Naive B cell (primary cell): ENCODE measurements at places on chromosomes 12 and 14.

DNA sequence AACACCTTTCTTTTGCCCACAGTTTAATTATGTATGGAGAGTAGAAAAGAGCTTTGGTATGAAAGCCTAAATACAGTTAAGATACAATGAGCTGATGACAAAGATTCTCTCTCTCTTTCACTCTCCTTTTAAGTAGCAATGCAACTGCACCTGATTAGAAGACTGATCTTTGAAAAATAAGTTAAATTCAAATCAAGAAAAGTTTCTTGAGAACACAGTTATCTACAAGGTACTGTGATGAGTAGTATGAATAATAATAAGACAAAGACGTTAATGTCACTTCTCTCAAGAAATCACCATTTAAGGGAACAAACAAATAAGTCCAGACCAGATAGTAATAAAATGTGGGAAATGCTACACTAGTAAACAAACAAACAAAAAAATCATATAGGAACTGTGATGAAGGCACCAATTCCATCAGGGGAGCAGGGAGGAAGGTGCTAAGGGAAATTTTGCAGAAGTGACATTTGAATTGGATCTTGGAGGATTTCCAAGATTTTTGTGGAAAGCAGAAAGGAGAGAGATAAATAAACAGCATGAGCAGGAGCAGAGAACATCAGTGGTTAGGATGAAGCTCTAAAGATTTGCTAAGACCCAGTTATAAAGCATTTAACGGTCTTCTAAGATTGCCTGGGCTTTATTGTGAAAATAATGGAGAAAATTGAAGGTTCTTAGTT is 65.2 kb upstream of the STK38L start:
- DNase-seq: no peak

GRCh38 chr14:66365388-66365787 is 120.8 kb upstream of the CCDC196 start:
- no peak for DNase-seq

DNA sequence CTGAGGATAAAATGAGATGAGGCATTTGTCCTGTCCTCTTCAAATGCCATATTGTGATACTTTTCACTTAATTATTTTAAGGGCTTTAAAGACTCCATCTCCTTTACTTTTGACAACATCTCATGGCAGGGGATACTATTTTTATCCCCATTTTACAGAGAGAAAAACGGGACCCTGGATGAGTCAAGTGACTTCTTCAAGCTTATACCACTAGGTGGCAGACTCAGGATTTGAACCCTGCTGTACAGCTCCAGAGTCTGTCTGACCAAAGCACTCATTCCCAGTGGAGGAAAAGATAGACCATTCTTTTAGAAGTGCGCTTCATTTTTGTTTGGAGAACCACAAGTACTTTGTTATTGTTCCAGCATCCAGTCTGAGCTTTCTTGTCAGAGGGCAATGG is 1.7 kb upstream of the SMOC1 start:
- no peak for DNase-seq

DNA sequence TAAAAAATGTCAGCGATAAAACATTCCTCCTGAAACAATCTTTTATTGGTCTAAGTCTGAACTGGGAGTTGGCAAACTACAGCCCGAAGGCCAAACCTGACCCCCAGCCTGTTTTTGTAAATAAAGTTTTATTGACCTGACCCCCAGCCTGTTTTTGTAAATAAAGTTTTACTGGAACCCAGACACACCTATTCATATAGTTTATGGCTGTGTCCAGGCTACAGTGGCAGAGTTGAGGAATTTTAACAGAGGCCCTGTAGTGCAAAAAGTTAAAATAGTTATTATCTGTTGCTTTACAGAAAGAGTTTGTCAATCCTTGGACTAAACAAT is 12.1 kb upstream of the SCARB1 start:
- DNase-seq: no peak

DNA sequence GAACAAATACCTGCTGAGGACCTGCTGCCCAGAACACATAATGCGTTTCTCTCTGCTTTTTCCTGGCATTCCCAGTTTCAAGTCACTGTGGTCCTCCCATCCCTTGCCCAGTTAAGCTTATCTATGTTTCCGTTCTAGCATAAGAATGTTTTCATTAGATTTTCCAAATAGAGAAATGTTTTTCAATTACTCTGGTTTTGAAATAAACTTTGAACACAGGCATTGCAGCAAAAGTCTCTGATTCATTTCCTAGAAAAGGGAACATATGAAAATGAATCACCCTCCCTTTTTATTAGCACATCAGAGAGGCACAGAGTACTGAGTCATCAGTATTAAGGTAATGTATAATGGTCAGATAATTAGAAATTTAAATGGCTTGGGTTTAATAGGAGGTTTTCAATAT is 201.1 kb upstream of the TMEM260 start:
- DNase-seq: no peak

DNA sequence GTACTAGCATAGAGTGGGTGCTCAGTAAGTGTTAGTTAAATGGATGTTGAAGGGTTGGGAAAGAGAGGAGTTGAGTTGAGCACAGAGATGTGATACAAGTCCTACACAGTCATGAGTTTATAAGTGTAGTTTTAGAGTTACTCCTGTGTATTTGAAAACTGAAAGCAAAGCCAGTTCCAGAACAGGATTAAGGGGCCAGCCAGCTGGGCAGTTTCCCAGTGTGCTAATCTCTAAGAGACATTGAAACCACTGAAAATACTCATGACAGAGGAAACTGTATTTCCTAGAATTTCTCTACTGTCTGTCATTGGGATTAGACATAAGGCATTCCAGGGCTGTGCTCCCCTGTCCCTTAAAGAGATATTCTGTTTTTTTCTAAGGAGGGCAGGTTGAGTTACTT is 101.0 kb downstream of the DERA start:
- DNase-seq: no peak
